ENCODE measurements at places on chromosomes 2 and 18.

DNA sequence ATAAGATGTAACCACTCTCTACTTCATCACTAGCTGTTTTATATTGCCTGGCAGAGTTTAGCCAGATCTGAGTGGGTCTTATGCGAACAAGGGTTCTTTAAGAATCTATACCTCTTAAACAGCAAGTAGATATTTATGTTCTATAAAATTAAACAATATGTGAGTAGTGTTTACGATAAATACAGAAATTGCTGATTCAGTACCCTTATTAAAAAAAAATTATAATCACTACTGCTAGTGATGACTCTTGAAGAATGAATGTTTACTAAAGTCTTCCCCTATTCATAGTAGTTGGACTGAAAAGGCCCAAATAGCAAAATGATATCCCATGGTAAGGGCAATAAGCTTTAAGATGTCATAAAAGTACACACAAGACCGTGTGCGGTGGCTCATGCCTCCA lies 98.7 kb upstream of the DTNB start:
- no peak for DNase-seq

DNA sequence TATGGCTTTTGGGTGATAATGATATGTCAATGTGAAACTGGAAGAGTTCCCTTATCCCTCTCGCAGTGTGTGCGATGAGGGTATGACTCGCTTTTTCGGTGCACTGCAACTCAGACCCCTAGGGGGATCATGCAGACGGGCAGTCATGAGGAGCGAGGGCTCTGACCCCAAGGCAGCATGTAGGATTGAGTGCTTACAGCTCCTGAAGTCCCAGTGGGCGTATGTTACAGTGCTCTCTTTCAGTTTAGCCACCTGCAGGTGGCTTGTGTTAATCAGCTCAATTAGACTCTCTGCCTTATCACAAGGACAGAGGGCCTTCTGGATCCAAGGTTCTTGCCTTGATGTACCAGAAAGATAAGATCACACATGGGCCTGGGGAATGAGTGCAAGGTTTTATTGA lies 1269.9 kb upstream of the GYPC start:
- no peak for DNase-seq

- no peak for DNase-seq
Measured at GRCh38 chr2:71554706-71555056, 101.3 kb downstream of the DYSF start.

DNA sequence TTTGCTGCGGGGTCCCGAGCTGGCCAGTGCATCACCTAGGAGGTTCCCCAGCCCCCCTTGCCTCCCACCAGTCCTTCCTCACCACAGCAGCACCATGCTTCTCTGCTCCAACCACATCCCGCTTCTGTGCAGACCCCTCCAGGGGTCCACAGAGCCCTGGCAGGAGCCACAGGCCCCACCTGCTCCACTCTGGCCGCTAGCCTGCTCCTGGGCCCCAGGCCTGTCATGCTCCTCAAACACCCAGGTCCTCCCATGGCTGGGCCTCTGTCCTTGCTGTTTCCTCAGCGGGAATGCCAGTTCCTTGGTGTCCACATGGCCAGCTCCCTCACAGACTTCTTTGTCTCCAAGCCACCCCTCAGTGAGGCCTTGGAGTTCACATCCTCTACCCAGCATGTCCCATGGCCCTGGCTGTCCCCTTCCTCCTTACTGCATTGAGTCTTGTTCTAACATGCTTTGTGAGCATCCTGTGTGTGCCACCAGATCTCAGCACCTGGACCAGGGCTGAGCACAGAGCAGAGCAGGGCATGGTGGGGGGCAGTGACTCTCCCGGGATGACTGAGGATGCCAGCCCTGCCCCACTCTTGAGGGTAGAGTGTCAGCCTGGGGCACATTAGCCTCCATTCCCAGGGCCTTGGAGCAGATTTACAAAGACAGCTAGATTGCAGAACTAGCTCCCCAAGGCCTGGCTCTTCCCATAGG lies 201.0 kb upstream of the HS6ST1 start:
- no peak for DNase-seq

GRCh38 chr2:201931951-201932350 lies 101.7 kb upstream of the FZD7 start:
- DNase-seq: peak; percentile 33

GRCh38 chr18:55663891-55664290 lies 75.9 kb upstream of the TCF4 start:
- no peak for DNase-seq

GRCh38 chr2:167103028-167103756 lies 214.9 kb downstream of the XIRP2 start:
- no peak for DNase-seq

GRCh38 chr2:7030810-7031209 lies 113.6 kb downstream of the RNF144A start:
- no peak for DNase-seq

DNA sequence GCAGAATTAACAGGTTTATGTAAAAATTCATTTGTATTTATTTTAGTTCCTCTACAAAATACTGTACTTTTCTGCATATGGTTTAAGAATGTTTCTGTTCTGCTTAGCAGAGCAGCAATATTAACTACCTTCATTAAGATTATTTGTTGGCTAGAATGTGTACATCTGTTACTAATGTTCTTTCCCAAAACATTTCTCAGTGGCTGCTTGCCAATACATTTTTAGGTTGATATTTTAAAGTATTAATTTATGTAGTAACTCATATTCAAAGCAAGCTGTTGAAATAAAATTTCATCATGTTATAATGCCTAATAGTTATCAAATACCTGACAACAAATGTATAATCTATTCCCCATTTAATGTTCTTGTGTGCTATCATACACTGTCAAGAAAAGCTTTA lies 40.3 kb downstream of the PRKD3 start:
- no peak for DNase-seq

DNA sequence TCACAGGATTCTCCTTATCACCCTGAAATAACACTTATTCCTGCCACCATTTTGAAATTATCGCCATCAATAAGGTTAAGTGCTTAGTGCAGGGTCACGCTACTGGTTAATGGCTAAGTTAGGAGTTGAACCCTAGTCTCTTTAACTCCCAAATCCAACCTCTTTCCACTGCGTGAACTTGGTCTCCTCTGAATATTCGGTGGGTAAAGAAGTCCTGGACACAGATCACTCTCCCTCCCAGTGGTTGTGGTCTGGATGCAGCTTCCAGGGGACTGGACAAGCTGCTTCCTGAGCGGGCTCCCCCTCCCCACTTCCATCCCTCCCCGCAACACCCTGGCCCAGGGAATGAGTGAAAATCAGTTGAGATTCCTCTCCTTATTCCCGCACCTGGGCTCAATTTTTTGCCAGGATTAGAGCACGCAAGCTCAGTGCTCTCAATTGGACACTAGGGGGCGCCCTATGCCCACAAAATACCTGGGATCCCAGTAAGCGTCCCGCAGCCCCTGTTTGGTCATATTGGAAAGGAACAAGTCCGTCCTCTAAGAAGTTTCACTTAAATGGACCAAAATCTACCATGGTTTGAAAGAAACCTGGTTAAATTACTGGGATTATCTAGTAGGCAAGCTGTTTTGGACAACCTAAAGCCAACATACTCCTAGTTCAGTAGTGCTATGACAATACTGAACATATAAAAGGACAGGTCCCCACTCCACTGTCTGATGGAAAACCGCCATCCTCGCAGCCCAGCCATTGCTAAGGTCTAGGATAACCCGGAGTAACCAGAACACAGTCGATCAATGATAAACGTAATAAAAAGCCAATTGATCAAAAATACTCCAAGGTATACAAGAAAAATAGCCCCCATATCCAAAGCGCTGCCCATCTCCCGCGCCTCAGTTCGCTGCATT lies 40.4 kb downstream of the DHRS9 start:
- peak; percentile 67 for DNase-seq

- DNase-seq: no peak
Measured at GRCh38 chr2:179664972-179665812, 196.2 kb downstream of the ZNF385B start.

DNA sequence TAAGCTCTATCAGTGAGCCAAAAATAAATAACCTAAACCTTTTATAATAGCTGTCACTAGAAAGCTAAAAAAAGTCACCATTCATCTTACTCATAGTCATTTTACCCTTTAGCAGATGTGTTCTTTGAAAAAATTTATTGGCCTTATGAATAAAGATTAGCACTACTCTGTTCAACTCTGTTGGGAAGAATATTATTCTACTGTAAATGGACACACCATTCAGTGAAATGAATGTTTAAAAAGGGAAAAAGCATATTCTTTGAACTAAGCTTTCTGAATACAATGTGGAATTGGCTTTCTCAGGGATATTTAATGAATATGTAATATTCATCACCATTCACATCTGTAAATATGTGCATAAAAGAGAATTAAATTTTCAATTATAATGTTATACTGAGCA lies 422.0 kb downstream of the CBLN2 start:
- DNase-seq: no peak

DNA sequence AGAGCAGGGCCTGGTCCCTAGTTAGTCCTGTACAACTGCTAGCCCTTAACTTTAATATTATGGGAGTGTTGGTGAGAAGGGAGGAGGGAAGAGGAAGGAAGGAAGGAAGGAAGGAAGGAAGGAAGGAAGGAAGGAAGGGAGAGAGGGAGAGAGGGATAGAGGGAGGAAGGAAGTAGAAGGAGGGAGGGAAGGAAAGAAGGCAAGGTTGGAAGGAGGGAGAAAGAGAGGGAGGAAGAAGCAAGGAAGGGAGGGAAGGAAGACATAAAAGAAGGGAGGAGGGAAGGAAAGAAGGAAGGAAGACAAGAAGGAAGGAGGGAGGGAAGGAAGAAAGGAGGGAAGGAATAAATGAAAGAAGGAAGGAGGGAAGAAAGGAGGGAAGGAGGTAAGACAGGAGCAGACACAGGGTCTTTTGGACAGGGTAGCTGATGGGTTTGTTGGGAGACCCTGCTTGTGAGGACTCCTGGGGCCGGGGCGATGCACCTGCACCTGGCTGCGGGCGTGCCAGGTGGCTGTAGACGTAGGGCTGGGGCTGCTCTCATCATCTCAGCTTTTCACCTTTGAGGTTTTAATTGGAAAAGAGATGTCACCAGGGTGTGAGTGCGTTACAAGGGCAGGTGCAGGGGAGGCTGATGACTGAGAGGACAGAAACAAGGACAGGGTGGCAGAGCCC lies 5.9 kb upstream of the POMC start:
- DNase-seq: no peak

DNA sequence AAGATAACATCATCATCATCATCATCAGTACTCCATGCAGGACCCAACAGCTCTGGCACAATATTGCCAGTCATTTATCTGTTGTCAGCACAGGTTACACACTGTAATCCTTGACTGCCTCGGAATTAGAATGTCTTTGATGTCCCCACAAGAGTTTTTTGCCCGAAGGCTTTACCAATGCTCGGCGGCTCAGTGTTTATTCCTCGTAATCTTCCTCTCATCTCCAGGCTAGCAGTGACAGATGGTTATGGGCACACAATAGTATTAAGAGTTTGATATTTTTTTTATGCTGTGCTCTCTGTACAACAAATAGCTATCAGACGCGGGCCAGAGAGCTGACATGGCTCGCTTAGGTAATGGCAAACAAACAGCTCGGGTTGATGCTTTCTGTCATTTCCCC lies 515.2 kb downstream of the ZEB2 start:
- DNase-seq: no peak

GRCh38 chr2:239531456-239532241 lies 130.8 kb upstream of the HDAC4 start:
- DNase-seq: no peak

DNA sequence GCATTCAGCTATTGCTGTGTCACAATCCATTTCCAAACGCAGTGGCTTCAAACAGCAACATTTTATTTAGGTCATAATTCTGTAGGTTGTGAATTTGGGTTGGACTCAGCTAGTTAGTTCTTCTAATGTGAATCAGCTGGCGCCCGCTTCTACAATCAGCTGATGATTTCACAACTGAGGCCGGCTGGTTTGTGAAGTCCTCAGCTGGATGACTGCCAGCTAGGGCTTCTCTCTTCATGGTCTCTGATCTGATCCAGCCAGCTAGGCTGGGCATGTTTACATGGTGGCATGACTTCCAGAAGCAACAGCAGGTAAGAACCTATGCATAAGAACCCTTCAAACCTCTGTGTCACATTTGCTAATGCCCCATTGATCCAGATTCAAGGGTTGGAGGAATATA lies 172.0 kb downstream of the SLC4A10 start:
- no peak for DNase-seq

DNA sequence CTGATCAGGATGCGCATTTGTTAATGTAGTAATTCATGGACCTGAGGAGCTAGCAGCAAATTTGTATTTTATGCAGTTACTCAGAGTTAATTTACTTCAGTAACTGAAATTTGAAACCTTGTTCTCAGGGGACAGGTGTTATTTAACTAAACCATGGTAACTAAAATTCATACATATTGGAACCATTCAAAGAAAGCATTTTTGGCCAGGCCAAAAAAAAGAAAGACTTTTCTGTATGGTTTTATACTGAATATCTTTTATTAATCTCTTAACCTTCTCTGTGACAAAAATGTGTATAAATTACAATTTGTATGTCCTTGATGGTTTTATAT lies 4.4 kb upstream of the KLHL23 start:
- DNase-seq: no peak

DNA sequence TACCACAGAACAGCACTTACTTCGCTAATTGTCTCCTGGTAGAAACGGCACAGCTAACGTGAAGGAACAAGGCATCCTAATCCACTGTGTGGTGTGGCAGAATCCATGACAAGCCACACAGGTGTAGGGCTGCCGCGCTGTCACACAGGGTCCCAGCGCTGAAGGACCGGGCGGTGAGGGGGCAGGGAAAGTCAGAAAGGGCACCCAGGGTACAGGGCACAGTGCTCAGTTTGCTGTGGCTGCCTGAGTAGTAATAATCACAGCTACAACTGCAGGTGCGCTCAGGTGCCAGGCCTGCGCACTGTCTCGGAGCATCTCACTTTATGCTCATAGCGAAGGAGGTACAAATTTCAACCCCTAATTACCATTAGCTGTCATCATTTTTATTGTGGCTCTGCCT lies 55.2 kb upstream of the CAB39 start:
- no peak for DNase-seq

GRCh38 chr2:230947908-230948365 lies 22.9 kb upstream of the GPR55 start:
- no peak for DNase-seq

- no peak for DNase-seq
Measured at GRCh38 chr2:186716004-186716403, 22.1 kb downstream of the FAM171B start.

GRCh38 chr2:205998583-205998982 lies 87.4 kb downstream of the INO80D start:
- DNase-seq: no peak

- DNase-seq: no peak
Measured at GRCh38 chr18:51135364-51135763, 62.1 kb downstream of the MEX3C start.

GRCh38 chr2:9769171-9770005 lies 73.9 kb upstream of the TAF1B start:
- DNase-seq: no peak

GRCh38 chr2:177889818-177890460 lies 182.6 kb downstream of the PDE11A start:
- no peak for DNase-seq

- DNase-seq: no peak
Measured at GRCh38 chr2:134319596-134320254, 65.9 kb downstream of the MGAT5 start.

All from AG08396 (cell line).